ENCODE measurements at places on chromosomes 6 and 20.

GRCh38 chr6:116229287-116229913 lies 24.5 kb downstream of the TSPYL4 start:
- no peak for DNase-seq

- no peak for DNase-seq
Observed at GRCh38 chr20:43919686-43920403, 5.2 kb downstream of the TOX2 start.

GRCh38 chr6:25635886-25636317 lies 16.1 kb upstream of the SCGN start:
- DNase-seq = no peak

DNA sequence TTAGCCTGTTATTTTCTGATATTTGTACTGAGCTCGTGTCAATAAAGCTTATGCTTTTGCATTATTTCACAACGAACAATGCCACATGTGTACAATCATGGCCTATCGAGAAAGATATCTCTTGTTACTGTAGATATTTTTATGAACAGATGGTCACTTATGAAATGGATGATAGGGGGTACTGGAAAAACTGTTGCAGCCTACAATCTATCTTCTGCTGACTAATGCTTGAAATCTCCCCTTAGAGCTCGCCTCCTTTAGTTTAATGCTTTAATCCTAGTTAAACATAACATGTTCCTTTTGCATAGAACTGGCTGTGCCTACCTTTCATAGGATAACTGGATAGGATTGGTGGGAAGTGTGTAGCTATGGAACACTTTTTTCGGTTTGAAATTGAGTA lies 296.2 kb downstream of the FARS2 start:
- no peak for DNase-seq

- no peak for DNase-seq
Observed at GRCh38 chr6:1915226-1915625, 305.5 kb downstream of the FOXC1 start.

DNA sequence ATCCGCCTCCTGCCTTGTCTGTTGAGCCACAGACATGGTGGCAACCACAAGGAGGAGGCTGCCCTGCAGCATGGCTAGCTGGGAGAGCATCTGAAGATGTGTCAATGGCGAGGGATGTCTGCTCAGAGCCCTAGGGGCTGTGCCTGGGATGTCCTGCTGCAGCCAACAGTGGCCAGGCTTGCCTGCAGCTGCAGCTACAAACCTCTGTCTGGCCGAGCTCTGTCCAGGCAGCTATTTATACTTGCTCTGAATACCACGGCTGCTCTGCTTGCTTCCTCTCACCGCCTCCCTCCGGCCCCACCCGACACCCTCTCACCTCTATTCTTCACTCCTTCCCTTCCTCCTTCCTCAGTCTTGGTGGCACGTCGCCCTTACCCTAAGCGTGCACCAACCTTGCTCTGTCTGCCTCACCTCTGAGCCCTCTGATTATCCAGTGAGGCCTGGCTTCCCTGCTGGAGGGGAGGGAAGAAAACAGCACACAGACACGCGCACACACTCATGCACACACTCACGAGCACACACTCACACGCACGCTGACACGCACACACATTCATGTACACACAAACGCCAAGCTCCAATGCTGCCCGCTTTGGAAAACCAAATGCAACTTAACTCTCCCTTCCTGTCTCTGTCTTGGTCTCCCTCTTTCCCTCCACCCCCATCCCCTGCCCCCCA lies at the start of gene ANGPT4:
Gene ANGPT4, minus strand, starts transcription at position 210 of the 675 bp plus-strand sequence. Its CDS starts 120 bp downstream, at position 90.
- DNase-seq = no peak

DNA sequence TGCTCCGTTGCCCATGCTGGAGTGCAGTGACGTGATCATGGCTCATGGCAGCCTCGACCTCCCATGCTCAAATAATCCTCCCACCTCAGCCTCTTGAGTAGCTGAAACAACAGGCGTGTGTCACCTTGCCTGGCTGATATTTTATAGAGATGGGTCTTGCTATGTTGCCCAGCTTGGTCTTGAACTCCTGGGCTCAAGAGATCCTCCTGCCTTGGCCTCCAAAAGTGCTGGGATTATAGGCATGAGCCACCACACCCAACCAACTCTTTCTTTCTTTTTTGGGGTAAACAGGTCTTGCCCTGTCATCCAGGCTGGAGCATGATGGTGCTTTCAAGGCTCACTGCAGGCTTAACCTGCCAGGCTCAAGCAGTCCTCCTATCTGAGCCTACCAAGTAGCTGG lies 266.4 kb downstream of the CDKAL1 start:
- no peak for DNase-seq

DNA sequence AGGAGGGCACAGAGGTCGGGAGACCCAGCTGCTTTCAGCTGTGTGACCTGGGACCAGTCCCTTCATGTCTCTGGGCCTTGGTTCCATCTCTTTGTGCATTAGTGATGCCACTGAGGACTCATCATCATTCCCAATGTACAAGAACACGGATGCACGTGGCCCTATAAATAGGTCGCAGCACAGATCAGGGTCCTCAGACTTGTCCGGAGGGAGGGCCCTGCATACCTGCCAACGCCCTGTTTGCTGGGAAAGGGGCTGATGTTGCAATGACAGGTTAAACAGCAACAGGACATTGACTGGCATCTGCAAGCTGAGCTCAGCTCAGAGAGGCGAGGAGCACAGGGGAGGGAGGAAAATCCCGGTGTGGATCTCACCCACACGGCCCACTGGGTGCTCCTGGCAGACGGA lies 21.8 kb downstream of the TGM2 start:
- no peak for DNase-seq
